ENCODE measurements at places on chromosomes 1 and 21.

GRCh38 chr1:77126307-77126706 lies 92.9 kb downstream of the PIGK start:
- DNase-seq = peak; percentile 73

GRCh38 chr1:197127246-197127912 lies 19.1 kb downstream of the ASPM start:
- no peak for DNase-seq

DNA sequence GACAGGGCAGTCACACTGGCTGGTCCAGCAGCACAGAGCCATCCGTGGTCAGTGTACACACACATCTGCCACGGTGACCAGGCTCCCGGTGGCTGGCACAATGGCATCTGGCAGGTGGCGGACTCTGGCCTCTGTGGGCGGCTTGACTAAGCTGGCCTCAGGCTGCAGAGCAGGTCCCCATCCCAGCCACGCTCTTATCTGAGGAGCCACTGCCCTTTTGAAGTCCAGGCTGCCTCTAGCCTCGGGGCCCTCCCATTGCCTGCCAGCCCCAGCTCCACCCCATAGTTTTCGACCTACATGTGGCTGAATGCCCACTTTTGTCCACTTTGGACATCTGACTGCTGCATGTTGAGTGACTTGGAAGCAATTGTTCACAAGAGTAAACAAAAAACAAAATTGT lies 29.9 kb upstream of the EDN2 start:
- DNase-seq = no peak

DNA sequence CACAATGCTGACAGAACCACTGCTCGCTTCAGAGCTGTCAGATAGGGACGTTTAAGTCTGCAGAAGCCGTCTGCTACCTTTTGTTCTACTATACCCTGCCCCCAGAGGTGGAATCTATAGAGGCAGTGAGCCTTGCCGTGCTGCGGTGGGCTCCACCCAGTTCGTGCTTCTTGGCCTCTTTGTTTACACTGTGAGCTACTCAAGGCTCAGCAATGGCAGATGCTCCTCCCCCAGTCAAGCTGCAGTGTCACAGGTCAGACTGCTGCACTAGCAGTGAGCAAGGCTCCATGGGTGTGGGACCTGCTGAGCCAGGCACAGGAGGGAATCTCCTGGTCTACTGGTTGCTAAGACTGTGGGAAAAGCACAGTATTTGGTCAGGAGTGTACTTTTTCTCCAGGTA lies 47.1 kb downstream of the LEPR start:
- DNase-seq = no peak

DNA sequence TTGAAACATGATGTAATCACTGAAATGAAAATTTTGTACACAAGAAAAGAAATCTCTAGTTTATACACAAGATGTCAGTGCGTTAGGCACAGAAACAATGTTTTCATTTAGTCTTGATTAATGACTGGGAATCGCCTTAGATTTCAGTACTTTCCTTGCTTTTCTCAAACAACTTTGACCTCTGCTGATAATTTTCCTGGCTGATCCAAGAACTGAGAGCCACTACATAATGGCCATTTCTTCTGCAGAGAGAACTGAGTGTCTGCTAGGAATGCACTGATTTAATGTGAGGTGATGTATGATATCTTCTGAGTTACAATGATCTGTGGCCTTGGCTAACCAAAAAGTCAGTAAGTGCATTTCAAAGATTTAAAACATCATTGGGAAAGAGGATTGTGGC lies 308.1 kb downstream of the CTH start:
- DNase-seq = no peak

DNA sequence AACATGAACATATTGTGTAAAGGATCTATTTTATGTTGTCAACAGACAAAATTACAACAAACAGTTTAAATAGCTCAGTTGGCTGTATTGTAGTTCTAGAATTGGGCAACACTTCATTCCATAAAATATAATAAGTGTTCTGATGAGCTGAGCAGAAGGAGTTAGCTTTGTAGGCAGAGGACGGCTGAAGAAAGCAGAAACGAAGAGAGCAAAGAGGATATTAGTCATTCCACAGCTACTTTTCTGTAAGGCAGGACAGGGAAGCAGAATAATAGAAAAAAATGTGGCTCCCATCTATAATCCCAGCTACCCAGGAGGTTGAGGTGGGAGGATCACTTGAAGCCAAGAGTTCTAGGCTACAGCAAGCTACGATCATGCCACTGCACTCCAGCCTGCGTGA lies 20.2 kb upstream of the IVNS1ABP start:
- no peak for DNase-seq

GRCh38 chr21:37582590-37582989 lies 216.0 kb downstream of the DYRK1A start:
- DNase-seq = no peak

DNA sequence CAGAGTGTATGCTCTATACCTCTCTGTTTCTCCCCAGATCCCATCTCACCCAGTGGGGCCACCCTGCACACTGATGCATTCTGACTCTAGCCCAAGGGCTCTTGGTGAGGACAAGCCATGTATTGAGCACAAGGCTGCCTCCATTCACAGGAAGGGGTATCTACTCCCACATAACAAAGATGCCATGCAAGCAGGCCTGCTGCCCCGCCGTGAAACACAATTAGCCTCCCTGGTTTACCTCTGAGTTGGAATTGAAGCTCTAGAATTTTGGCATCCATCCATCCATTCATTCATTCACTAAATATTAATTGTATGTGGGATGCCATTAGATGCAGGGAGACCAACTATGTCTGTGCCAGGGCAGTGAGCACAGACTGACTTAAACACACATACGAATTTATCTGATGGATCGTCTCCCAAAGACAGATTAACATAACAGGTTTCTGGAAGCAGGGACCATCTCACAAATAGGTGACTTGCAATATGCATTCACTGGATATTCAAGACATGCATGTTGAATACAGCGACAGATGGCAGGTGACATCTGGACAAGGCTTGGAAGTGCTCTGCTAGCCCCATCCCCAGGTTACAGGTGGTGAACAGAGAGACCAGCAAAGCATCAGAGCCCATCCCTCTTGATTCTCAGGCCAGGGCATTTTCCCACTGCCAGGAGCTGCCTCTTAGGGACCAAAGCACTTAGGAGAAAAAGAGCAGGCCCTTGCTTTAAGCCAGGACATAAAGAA lies 34.3 kb downstream of the TRABD2B start:
- no peak for DNase-seq

DNA sequence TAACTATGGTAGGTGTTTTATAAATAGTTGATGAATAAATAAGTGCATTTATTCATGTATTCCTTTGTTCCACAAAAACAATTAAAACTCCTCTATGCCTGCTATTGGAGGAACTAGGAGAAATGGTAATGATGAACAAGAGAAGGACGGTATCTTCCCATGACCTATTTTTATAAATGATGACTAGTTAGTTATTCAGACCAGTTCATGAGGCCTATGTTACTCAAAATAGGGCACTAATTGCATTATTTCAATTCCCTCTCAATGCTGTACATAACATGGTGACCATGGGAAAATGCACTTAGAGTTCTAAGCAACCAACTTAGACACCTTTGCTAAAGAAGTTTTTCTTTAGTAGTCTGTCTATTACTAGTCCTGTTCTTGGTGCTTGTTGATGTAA lies 53.1 kb downstream of the XCL1 start:
- no peak for DNase-seq

DNA sequence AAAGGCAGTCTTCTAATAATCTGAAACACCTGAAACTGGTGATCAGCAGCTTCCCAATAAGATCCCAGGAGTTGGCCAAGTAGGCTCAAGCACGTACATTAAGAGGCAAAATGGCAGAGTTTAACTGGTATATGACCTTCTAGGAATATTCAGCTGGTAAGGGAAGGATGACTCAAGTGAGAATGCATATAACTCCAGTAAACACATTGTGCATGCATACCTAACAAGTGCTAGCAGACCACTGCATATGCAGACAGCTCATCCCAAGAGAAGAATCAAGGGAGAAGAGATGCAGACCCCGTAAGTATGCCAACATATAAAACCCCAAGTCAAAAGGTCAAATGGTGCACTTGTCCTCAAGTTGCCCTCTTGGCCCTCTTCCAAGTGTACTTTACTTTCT lies 73.0 kb upstream of the ZRANB2 start:
- no peak for DNase-seq

DNA sequence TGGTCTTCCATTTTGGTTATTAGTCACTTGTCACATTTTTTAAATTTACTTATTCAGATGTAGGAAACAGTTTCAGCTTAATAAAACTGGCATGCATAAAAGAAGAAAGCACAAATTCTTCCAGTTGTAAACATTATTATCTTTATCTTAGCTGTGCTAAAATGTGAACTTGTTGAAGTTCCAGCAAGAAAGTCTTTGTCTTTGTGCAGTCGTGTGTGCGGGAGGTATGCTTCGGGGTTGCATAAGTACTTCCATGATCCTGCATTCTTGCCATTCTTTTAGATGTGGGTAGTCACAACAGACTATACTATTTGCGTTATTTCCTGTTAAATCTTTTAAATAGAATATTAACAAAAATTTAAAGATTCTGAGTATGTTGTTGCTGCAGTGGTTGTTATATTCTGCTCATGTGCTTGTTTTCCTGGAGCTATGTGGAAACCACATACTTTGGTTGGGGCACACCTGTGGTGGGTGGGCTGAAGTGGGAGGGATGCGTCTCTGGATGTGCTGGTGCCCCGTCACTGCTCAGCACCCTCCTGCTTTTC lies 49.9 kb downstream of the CBS start:
- no peak for DNase-seq

GRCh38 chr1:44988531-44989156 lies 2.2 kb upstream of the EIF2B3 start:
- no peak for DNase-seq

GRCh38 chr1:51962486-51963356 lies 27.8 kb downstream of the RAB3B start:
- DNase-seq = no peak

GRCh38 chr1:59543211-59543668 lies 246.3 kb downstream of the FGGY start:
- DNase-seq = no peak

GRCh38 chr1:58895082-58895481 lies 111.2 kb upstream of the JUN start:
- DNase-seq = no peak

- peak; percentile 82 for DNase-seq
These were observed 9.9 kb downstream of the TOR1AIP2 start for GRCh38 chr1:179867493-179868330.

- no peak for DNase-seq
These were observed 125.3 kb upstream of the CACYBP start for GRCh38 chr1:174874331-174875053.

DNA sequence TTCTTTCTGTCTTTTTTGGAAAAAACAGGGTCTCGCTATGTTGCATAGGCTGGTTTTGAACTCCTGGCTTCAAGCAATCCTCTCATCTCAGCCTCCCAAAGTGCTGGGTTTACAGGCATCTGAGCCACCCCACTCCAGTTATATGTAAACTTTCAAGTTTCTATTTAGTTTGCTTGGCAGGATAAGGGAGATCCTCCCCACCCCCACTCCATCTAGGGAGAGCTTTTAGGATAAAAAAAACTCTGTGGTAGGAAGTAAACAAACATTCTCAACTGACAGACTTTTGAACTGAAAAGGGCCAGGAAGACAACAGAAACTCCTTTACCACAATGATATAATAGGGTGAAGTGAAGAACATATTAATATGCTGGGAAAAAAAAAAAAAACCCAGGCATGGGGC lies 41.0 kb upstream of the ZNF326 start:
- DNase-seq = peak; percentile 62

- no peak for DNase-seq
These were observed 146.8 kb upstream of the NRIP1 start for GRCh38 chr21:15211491-15212133.

- no peak for DNase-seq
These were observed at the start of gene LIN28A for GRCh38 chr1:26410706-26411623. Gene LIN28A, plus strand, starts transcription at chr1:26410817. Its CDS starts 75 bp downstream, at chr1:26410892.

DNA sequence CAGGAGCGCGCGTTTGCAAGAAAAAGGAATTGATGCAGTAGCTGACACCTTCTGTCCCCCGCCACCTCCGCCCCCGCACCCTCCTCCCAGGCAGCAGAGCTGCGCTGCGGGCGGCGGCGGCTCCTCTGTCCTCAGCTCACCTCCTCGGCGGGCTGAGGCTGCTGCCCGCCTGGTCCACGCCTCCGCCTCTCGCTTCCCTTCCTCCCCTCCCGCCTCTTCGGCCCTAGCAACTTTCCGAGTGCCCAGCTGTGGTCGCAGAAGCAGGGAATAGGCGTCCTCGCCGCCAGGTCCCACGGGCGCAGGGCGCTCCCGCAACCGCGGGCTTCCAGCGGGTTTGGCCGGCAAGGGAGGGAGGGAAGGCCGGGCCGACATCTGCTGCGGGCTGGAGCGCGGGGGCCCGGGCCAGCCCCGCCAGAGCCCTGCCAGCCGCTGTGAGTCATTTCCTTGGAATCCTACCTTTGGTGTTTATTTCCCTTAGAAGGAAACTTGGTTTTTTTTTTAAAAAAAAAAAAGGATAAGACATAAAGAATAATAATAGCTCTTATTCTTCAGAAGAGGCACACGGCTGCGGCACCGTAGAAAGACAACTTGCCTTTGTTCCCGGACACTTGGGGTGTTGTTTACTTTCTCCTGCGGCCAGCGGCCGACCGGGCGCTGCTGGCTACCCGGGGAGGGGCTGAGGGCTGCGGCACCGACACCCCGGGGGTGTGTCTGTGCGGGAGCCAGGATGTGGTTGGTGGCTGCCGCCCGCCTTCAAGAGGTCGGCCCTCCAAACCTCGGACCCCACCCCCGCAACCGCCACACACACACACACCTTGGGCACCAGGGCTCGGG lies 1.1 kb downstream of the SERTAD4 start:
- DNase-seq = no peak

DNA sequence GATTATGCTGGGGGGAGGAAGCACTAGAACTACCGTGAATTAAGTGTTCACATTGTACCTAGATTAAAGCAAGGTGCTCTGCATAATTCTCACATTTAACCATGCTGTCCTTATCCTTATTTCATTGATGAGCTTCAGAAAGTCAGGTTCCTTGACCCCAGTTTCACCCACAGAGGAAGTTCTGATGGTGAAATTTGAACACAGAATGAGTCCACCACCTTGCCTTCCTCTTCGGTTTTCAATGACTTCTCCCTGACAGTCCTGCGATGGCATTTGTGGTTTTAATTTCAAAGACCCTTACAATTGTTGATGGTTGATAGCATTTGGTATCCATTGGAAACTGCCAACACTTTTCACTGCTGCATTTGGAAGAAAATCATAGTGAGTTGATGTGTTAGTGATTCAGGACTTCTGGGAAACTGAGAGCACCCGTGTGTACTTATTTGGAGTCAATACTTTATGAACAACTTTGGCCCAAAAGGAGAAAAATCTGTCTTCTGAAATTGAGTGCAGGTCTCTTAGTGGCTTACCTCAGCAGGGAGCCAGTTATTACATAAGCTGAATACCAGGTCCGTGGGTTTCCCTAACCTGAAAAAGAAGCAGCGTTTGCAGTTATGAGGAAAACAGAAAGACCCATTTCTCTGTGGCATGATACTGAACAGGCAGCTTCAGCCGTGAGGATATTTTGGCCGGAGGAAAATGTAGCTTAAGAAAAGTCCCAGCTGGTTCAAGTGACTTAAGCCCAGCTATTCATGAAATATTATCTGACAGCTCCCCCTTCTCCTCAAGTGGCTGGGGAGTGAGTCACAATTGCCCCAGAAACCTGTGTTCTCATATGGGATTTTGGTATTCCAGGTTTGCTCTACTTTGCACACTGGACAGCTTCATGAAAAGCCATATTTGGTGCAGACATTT lies 47.5 kb downstream of the ROR1 start:
- DNase-seq = no peak
